ENCODE measurements at places on chromosomes 12 and 14. TPM values are rescaled to one million over a fixed set of nuclear protein-coding genes. Genes with fewer than 3 reads are reported as not detected.

DNA sequence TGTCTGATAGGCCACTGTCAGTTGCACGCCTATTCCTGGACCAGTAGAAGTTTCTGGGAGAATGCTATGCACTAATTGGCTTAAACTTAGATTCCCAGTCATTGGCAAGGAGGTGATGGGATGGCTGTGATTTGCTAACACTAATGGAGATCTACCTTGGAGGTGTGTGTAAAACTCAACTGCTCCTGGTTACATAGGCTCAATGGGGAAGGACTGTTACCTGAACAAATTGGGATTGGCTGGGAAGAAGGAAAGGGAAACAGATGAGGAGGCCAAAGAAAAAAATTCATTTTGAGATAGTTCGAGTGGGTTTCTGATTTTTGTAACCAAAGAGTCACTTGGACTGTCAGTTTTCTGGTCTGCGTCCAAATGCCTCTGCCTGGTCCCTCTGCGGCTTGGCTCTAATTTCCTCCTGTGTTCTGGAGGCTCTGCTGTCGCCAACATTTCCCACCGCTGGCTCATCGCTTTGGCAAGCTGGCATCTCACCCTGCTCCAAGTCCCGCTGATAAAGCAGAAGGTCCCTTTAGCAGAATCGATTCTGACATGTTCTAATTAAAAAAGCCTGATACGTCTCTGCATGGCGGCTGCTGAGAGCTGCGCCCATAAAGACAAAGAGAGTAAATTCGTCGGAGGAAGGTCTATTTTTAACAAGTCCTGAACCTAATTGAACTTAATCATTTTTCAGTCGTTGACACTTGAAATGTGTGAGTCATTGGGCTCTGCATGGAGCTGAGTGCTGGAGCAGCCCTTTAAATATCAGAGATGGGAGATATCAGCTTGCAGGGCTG, 2.0 kb upstream of the CCDC63 start:
- DNase-seq: no peak

GRCh38 chr14:26702721-26703230, 104.9 kb upstream of the NOVA1 start:
- no peak for DNase-seq

GRCh38 chr12:8048906-8049305, 16.4 kb downstream of the FOXJ2 start:
- DNase-seq: no peak

DNA sequence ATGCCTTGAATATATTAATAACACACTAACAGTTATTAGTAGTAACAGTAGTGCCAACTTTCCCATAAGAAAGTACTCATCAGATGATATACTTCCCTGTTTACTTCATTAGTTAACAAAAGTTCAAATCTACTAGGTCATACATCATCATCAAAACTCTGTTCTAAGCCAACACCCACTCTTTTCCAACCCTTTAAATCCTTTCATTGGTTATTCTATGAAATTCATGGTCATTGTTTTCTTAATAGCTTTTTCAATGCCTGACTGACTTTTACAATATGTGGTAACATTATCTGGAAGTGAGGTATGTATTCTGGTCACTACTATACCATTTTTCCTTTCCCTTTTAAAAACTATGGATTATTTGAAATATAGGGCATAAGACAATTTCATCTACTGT, 9.7 kb downstream of the NTS start:
- DNase-seq: no peak

GRCh38 chr14:91282954-91283645, 38.6 kb upstream of the GPR68 start:
- no peak for DNase-seq

DNA sequence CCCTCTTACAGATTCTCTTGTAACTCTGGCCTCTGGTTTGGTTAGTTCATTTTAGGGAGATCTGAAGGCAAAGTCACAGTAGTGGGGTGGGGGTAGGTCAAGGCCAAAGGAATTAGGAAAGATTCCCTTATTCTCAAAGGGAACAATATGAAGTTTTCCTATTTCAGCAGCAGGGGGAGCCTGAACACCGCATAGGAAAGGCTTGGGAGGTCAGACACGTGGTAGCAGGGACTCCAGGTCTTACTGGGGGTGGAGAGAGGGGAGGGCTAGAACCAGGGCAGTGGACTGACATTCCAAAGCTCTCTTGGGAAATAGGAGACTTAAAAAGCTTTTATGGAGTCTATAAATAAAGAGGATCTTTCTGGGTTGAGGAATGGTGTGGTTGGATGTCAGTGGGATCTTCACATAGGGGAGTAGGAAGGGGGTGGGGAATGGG, 1.3 kb downstream of the ZC3H10 start:
- peak; percentile 92 for DNase-seq

DNA sequence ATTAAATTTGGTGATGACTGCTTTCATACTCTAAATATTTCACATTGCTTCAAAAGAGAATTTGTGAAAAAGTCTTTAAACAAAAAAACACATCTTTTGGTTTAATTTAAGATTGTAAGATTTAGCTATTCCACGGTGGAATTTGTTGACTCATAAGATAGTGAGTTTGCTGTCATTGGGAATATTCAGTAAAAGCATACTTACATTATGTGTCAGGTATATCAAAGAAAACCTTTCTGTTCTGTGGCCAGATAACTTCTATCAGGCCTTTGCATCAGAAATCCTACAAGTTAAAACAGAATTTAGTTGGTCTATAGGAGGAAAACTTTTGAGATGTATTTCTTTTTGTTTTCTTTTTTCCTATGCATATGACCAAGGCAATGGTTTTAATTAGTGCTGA, 148.8 kb upstream of the E2F7 start:
- no peak for DNase-seq

DNA sequence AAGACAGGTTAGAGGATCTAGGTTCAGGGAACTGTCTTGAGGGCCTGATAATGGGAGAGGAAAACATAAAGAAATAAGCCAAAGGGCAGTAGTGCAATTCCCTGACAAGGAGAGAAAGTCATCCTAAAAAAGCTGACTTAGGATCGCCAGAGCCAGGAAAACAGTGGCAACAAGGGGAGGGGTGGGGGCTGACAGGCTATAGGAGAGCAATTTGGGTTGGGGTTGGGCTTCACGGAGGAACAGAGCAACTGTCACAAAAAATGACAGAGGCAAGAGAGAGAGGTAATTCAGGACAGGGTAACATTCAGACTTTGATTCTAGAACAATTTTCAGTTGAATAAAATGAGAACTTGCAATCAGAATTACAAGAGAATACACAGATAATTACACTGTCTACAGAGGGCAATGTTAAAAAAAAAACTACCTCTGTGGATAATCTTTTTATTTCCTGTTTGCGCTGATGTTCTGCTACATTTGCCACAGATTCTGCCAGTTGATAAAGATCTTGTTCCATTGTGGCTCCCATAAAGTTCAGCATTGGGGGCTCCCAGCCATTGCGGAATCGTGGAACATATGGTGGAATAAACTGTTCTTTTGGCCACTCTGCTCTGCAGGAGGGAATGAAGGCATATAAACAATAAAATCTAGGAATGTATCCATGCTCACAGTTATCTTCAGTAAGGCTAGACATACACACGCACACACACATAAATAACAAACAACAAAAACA, 138.6 kb downstream of the EPS8 start:
- DNase-seq: no peak

- DNase-seq: no peak
These were observed 42.1 kb downstream of the ELK3 start for GRCh38 chr12:96236221-96236822.

- no peak for DNase-seq
These were observed 65.5 kb upstream of the PPP4R3A start for GRCh38 chr14:91575469-91576208.

- no peak for DNase-seq
These were observed 1.2 kb upstream of the GPR132 start for GRCh38 chr14:105066240-105067071.

GRCh38 chr14:33972583-33973081, 21.8 kb upstream of the EGLN3 start:
- no peak for DNase-seq

The CAPZA3 gene
- not detected for total RNA-seq

The TPPP2 gene
- not detected for total RNA-seq

The GDF3 gene
- 1.0 TPM for total RNA-seq

The KSR2 gene
- total RNA-seq: 0.38 TPM

The TAS2R9 gene
- not detected for total RNA-seq

All from dermis microvascular lymphatic vessel endothelial cell (primary cell).